ENCODE measurements at places on chromosomes 7 and 10. TPM values are rescaled to one million over a fixed set of nuclear protein-coding genes. Genes with fewer than 3 reads are reported as not detected.
A peak's percentile ranks its signal among the peaks of the same experiment; 100 is the strongest.

- no peak for DNase-seq
These were observed 287.9 kb upstream of the PODXL start for GRCh38 chr7:131844369-131844768.

- DNase-seq: no peak
These were observed 7.4 kb downstream of the ITGB1 start for GRCh38 chr10:32950591-32951108.

- DNase-seq: peak; percentile 7
These were observed 10.8 kb upstream of the MYL7 start for GRCh38 chr7:44151956-44152355.

DNA sequence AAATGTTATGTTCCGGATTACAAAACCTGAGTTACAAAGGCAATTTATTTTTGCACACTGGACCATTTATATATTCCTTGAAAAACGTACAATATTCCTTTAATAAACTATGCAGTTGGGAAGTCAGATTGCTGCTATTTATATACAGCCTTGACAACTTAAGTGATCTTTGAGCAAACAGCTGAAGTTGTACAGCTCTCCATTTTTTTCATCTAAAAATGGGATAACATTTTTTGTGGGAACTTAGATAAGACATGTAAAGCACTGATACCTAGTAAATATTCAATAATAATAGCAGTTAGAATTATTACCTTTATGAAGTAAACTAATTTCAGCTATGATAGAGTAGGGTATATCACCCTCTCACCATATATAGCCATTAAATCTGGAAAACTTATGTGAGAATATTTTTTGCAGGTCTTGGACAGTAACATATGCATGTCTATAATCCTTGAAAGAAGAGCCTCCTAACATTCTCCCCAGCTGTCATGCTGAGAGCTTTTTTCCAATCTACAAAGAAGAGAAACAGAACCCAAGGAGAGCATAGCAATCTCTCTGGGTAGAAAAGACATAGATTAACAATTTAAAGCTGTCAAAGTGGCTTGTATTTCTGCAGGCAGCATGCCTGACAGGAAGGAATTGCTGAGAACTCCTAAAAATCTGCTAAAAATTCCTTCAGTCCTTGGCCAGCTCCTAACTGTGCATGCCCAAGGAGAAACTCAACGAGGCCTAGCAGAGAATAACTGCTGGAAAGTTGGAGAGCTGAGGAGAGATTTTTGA, 326.0 kb downstream of the CRPPA start:
- no peak for DNase-seq

DNA sequence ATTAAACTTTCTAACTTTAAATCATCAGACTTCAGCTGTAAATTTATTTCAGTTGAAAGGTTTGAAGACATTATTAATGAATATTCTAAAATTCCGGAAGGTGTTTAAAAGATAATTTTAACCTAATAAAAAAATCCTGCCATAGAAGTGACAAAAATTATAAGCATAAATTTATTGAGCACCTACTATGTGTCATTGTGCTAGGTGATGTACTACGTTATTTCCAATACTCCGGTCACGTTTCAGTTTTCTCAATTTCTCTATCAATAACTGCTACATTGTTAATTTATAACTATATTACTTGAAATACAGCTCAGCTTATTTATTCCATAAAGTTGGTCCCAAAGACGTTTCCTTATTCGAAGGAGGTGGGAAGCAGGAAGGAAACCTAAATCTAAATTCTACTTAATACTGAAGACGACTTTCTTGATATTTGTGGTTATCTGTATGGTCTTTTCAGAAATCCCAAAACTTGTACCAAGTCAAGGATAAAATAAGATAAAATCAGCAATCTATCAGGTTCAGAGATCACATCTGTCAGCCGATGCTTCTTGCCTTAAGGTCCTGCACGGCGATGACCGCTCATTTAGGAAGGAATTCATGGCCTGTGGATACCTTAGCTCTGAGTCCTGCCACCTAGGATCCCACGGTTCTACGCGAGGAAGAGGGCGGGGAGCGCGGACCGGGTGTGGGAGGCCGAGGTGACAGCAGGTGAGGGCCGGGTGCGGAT, 1.2 kb upstream of the ZEB1 start:
- DNase-seq: no peak

GRCh38 chr10:61181832-61182231, 237.8 kb upstream of the RHOBTB1 start:
- DNase-seq: no peak

- no peak for DNase-seq
These were observed 9.2 kb downstream of the BNIP3 start for GRCh38 chr10:131972474-131973071.

DNA sequence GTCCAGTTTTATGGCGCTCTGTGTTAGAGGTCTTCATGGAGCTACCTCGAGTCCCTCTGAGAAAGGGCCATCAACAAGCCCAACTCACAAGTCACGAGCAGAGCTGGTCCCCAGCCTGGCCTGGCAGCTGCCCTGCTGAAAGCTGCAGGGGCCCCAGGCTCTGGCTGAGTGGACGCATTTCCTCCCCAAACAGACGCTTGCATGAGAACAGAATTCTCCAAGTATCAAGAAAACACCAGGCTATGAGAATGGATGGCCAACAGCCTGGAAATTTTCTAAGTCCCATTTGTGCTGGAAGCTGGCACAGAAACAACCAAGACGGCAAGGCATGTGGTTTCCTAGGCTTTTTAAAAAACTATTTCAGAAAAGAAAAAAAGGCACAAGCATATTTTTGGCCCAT, 114.8 kb downstream of the FAM53B start:
- DNase-seq: no peak

DNA sequence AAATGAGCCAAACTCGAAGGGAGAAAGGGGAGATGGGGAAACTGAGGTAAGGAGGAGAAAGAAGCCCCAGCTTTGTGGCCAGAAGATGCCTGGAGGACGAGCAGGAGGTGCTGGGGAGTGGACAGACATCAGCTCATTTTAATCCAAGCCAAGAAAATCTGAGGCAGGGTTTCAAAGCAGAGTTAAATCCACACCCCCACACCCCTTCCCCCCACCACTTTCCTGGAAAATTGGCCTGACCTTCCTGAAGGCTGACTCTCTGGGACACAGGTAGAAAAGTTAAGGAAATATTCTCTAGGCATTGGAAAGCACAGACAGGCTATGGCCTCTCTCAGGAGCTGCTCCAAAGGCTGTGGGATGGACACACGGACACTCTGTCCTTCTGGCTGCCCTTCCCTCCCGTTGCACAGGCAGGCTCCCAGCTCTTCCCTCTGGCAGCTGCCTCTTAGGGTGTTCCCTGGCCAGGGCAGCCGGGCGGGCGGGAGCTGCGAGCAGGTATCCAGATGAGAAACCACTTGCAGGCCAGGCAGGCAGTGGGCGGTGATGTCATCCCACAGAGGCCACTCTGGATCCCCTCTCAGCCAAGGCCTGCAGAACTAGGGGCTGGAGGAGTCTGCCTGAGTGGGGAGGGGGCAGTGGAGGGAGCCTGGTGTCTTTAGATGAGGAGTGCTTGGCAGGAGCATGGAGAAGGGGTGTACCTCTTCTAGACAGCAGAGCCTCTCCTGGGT, 171.8 kb downstream of the NEURL1 start:
- DNase-seq: no peak

DNA sequence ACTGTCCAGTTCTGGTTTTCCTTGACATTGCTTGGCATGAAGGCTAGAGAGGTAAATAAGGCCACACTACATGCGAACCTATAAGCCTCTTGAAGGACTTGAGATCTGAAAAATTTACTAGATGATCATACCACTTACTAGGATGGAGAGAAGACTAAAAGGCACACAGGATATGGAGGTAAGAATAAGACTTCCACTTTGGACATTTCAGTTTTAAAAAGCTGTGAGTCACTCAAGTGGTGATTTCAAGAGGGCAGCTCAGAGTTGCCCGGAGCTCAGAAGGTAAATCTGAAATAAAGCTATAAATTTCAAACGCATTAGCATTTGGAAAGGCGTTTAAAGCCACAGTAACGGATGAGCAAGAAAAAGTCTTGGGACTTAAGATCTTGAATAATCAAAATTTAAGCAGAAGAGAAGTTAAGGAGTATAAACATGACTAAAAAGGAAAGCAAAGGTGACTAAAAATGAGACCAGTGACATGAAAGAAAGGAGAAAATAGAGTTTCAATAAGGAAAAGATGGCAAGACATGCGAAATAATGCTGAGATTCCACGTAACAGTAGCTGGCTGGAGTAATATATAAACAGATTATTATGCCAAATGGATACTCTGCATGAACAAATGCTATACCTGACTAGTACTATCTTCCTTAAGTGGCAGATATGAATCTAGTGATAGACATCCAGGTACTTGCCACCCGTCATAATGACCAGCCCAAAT, 68.3 kb downstream of the SNX13 start:
- no peak for DNase-seq

DNA sequence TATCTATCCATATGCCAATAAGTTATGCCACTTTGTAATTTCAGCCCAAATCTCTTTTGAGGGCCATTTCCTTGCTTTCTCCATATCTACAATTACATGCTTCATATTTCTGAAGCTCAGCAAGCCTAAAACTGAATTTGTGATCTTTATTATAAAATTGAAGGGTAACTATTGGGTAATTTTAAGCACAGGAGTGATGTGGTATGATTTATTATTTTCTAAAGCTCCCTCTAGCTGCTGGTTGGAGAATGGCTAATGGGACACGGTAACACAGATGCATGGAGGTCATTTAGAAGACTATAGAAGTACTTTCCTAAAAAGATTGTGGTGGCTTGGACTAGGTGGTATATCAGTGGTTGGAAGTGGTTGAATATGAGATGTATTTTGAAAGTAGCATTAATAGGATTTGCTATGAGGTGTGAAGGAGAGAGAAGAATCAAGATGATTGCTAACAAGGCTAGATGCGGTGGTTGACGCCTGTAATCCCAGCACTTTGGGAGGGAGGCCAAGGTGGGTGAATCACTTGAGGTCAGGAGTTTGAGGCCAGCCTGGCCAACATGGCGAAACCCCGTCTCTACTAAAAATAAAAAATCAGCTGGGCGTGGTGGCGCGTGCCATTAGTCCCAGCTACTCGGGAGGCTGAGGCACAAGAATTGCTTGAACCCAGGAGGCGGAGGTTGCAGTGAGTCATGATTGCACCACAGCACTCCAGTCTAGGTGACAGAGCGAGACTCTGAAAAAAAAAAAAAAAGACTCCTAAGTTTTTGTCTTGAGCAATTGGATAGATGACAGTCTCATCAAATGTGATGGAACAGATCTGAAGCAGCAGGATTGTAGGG, 13.9 kb downstream of the KLHDC10 start:
- DNase-seq: no peak

- DNase-seq: no peak
These were observed 540.3 kb upstream of the GALNT17 start for GRCh38 chr7:70591643-70592042.

DNA sequence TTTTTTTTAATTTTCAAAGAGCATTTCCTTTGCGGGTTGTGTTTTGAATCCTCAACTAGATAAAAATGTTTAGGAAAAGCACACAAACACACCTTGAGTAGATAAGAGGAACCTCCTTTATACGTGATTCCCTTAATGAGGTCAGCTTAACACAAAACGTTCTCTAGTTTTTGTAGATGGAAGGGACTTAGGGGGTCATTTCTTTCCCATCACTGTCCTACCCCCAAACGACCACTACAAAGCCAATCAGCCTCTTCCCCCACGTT, 1.2 kb downstream of the SUV39H2 start:
- DNase-seq: no peak

- DNase-seq: peak; percentile 39
These were observed 30.4 kb upstream of the PPIF start for GRCh38 chr10:79316671-79317431.

TFPI2 gene
- total RNA-seq: 1.4 TPM

CUZD1 gene
- total RNA-seq: 2.2 TPM

OR2A5 gene
- total RNA-seq: not detected

NPSR1 gene
- total RNA-seq: not detected

SLC29A4 gene
- total RNA-seq: 0.32 TPM

NODAL gene
- not detected for total RNA-seq

METTL27 gene
- total RNA-seq: 0.66 TPM

GATA3 gene
- 0.53 TPM for total RNA-seq

ANKRD1 gene
- total RNA-seq: not detected
